ENCODE measurements at places on chromosomes 3 and 15.
A peak's percentile ranks its signal among the peaks of the same experiment; 100 is the strongest.

GRCh38 chr3:181695661-181696491 is 15.8 kb upstream of the SOX2 start:
- DNase-seq = peak; percentile 46

- no peak for DNase-seq
Observed at GRCh38 chr15:59307165-59307537, 65.5 kb downstream of the MYO1E start.

DNA sequence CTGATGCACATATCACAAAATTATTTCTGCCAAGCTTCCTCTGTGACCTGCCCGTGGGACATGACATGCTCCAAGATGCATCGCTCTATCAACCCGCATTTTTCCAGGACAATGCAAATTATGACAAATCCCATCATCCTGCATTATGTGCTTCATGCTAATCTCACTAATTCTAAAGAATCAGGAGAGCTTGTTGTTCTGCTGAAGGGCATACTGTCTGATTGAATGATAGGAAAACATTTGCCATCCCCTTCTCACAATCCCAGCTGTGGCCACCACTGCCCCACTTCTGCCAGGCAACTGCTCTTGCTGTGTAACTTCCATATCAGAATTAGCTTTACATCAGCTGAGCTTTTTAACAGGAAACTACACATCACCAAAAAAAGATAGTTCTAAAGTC is 203.5 kb upstream of the NANOGP8 start:
- DNase-seq = no peak

DNA sequence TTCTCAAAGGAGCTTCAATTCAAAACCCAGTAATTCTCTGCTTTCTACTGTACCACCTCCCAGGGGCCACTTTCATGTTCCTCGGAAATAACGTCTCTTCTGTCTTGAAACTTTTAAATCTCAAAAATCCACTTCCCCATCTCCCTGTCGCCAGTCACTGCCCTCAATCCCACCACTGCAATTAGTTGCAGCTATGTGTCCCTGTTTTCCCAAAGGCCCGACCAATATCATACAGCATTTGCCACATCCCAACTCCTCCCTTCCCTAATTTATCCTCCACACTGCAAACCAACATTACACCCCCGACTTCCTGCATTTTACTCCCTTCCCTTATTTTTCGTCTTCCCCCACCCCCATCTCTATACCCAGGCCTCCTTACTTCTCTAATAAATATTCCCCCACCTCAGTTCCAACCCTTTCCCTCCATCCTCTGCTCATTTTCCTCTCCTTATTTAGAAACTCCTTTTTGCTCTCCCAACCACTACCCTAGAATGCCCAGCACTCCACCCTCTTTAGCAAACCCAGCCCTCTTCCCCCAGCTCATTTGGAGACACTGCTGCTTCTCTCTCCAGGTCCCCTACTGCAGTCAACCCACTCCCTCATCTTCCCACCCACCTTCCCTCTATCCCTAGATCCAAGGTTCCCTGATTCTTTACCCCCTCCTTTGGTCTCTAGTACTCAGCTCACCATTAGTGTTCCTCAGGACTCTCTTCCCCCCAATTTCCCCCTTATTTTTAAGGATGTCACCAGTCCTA is 1.1 kb downstream of the NPTN start:
- no peak for DNase-seq

GRCh38 chr15:73799466-73799865 is 46.3 kb upstream of the INSYN1 start:
- DNase-seq = no peak

DNA sequence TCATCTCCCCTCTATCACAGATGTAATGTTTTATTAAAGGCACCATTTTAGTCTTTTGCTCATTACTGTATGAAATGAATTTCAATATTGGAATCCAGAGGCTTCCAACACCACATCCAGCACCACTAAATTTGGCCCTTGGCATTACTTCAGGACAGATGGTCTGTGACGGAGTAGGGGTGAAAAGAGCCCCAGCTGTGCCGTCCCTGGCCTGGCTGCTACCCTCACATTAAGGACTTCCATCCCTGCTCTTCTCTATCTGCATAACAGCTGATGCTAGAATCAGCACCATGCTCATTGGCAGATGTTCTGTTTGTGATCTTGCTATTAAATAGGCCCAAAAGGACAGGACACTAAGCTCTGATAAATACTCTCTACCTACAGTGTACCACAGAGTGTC is 152.9 kb downstream of the IL1RAP start:
- DNase-seq = peak; percentile 38

DNA sequence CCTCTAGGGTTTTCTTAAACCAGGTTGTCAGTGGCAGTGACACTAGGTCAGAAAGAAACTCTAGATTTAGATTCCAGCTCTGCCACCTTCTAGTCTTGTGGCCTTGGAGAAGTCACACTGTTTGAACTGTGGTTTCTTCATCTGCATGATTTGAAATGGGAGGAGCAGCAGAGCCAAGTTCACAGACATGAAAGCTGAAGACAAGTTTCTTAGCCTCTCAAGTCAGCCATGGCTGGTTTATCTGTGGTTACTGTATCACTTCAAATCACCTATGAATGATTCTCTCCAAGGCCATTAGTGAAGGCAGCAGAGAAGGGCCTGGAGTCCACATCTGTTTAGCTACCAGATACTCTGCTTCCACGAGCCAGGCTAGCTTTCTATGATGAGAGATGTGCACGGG is 15.6 kb downstream of the CLEC3B start:
- no peak for DNase-seq

GRCh38 chr15:77139312-77139711 is 68.4 kb upstream of the TSPAN3 start:
- DNase-seq = no peak

DNA sequence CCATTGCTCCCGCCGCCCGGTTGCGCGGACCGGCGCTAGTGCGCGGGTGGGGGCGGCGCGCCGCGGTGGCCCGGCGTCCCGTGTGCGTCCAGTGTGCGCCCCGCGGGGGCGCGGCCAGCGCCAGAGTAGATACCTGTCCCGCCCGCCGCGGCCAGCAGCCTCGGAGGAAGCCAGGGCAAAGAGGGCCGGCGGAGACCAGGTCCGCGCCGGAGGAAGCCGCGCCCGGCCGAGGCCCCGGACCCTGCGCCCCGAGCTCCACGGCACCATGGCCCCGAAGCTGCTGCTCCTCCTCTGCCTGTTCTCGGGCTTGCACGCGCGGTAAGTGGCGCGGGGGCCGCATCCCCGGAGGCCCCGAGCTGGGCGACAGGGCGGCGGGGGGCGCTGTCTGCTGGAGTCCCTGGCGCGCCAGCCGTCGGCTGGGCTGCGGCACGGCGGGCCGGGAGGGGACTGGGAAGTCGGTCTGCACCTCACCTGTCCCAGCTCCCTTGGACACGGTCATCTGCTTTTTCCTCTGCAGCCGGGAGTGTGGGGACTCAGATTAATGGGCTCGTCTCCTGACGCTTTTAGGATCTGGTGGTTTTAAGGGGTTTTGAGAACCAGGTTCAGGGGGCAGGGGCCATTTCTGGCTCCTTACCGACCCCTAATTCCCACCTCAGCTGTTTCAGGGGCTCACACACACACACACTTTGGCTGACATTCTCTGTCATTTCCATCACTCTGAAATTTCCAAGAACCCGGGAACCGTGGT is 464 bp downstream of the GABRG3 start:
- DNase-seq = peak; percentile 44

DNA sequence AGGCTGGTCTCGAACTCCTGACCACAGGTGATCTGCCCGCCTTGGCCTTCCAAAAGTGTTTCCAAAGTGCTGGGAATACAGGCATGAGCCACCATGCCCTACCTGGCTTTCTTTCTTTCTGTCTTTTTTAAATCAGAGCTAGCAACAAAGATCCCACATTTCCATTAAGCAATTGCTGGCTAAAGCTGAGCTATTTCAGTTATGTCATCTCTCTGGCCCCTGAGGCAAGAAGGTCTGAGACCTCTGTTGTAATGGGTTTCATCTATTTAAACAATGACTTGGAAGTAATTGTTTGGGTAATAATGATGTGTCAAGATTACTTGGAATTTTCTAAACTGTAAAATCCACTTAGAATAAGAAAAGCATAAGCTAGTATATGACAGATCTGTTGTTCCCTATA is 30.2 kb upstream of the CRBN start:
- no peak for DNase-seq

DNA sequence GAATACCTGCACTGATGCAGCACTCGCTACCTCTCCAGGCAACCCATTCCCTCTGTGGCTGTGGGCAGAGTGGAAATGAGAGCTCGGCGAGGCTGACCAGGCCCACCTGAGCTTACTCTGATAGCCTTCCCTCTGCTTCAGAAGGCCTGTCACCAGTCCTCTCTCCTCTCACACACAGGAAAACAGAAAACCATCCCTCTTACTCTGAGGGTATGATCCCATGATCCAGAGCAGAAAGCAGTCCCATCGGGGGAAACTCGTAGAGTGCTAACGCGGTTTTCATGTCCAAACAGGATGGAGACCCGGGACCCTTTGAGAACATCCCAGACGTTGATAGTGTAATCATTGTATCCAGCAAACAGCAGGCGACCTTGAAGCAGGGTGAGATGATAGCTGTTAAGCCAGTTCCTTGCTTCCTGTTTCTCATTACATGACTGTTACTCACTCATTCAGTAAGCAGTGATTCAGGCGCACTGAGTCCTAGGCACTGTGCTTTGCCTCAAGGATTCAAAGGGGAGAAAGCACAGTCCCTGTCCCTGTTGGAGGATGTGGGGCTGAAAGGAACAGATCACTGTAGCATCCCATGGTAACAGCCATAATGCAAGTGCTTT is 11.8 kb upstream of the BCL2L10 start:
- DNase-seq = no peak

DNA sequence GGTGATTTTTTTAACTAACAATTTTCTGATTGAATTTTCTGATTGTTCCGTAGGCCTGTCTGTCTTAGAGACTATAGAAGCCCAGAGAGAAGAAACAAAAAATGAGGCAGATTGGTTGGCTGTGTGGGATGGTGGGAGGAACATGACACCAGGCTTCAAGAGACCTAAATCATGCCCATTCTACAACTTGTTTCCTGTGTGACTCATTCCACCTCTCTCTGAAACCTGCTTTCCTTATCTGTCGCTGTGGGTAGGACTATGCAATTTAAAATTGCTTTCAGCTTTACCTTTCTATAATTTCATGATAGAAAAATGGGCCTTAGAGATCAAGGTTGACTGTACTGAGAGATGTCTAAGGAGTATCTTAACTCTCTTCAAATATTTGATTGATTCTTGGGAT is 44.5 kb downstream of the OXNAD1 start:
- no peak for DNase-seq

GRCh38 chr3:150110097-150110496 is 139.4 kb upstream of the PFN2 start:
- no peak for DNase-seq

DNA sequence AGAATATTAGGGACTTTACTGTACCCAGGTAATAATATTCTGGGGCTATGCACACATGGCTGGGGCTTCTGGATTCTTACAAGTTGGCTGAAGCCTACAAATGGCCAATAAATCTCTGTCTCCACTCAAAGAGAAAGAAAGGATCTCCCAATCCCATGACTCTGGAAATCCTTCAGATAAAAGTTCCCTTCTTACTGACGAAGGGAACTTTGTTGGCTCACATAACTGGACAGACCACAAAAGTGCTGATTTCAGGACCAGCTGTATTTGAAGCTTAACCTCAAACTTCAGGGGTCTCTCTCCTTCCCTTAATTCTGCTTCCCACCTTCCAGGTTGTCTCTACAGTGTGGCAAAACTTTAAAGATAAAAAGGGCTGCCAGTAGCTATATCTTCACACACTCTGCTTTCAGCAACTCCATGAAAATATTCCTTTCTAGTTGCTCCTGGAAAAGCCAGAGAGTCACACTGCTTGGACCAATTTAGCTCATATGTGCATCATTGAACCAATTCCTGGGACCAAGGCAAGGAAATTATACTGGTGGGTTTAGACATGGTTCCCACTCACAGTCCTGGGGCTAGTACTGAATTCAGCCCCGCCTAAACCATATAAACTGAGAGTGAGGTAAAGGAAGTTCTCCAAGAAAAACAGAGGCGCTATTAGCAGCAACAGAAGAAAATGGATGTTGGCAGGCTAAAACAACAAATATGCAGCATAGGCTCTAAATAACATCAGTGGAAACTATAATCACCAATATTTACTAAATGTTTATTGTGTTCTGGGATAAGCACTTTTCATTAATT is 290.0 kb upstream of the GADL1 start:
- DNase-seq = no peak

DNA sequence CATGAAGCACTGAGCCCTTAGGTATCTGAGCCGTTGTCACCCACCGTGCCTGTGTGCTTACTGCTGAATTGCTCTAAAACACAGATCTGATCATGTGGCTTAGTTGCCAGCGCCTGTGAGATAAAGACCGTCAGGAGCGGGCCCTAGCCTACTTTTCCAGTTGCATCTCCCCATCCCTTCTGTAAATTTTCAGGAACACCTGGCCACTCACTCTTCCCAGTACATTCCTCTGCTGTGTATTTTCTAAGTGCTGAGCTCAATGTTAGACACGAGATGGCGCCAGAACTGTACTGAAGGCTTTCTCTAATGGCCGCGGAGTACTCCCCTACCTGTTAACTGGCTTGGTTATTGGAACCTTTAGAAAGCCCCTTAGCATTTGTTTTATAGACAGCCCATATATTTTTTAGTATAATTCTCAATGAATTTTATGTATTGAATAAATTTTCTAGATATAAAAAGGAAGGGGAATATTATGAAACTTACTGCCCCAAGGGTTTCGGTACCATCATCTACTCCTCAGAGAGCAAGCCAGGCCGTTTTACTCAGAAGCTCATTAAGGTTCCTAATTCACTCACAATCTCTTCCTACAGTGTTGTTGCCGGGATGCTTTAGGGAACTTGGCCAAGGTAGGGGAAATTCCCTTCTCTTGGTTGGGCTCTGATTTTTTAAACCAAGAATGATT is 16.7 kb upstream of the WNT7A start:
- DNase-seq = peak; percentile 38

- no peak for DNase-seq
Observed at GRCh38 chr3:39903253-39903652, 93.8 kb downstream of the MYRIP start.

- no peak for DNase-seq
Observed at GRCh38 chr3:31277582-31277981, 255.1 kb upstream of the STT3B start.

GRCh38 chr3:194906229-194906629 is 220.5 kb downstream of the FAM43A start:
- DNase-seq = no peak

DNA sequence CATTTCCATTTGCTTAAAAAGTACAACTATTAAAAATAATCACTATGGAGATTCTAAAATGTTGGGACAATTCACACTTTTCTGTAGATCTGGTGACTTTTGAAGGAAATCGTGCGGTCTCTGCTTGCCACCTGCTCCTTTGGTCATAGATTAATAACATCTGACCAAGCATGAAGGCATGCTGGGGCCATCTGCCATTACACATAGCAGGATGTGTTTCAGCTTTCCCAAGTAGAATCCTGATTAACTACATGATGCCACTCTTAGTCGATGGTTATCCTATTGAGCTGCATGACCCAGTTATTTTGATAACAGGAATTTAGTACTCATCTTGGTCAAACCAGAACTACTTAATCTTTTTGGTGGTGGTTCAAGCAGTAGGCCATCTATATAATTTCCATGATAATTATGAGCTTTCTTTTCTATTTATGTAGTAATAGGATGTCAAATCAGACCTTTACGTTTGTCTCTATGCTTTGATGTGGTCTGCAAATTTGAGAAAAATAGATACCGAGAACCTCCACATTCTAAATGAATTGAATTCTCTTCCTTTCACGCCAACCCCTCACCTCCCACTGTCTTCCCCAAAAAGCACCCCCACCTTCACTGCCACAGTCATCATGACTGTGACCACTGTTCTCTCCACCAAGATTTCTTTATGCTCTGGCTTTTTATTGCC is 158.1 kb downstream of the DIPK2A start:
- peak; percentile 37 for DNase-seq

- DNase-seq = no peak
Observed at GRCh38 chr15:89114990-89115389, 26.7 kb downstream of the ABHD2 start.

All from glutamatergic neuron (in vitro differentiated cells).